ENCODE measurements at places on chromosomes 12 and 14.

DNA sequence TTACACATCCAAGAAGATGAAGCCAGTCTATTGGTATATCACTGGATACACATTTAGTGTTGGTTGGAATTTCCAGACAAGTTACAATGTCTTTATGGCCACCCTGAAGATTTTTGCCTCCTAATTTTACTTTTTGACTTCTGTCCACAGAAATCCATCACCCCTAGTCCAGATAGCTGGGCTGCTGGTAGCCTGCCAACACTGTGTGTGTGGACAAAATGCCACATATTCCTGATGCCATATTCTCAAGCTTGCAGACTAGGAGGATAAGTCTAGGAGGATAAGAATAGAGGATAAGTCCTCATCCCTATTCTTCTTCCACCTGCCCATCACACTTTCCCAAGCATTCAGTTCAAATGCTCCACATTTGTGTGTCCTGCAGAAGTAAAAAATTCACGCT lies 4.6 kb downstream of the ESR2 start:
- DNase-seq = no peak

- DNase-seq = no peak
Observed at GRCh38 chr12:122847921-122848421, 12.7 kb downstream of the HIP1R start.

- no peak for DNase-seq
Observed at GRCh38 chr12:93741659-93742109, 64.5 kb downstream of the CRADD start.

DNA sequence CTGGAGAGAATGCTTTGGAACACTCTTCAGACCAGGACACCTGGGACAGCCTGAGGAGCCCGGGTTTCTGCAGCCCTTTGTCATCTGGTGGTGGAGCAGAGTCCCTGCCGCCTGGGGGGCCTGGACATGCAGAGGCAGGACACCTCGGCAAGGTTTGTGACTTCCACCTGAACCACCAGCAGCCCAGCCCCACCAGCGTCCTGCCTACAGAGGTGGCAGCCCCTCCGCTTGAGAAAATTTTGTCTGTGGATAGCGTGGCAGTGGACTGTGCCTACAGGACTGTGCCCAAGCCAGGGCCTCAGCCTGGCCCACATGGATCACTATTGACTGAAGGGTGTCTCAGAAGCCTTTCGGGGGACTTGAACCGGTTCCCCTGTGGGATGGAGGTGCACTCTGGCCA lies 21.1 kb downstream of the CINP start:
- DNase-seq = no peak

DNA sequence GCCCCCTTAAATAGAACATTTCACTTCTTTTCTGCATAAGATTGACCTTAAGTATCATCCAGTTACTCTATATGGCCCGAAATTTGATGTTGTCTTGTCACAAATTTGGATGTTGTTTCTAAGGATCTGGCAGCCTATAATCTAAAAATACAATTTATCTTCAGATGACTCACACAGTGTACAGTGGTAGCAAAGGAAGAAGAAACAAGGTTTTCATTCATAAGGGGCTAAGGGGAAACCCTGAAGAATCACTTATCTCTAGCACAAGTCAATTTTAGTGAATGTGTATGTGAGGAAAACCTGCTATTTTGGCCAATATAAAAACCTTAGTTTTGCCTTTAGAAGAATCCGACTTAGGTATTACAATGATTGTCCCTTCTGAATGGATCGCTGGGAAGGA lies 606.3 kb upstream of the LRFN5 start:
- no peak for DNase-seq
